ENCODE measurements at places on chromosomes 6 and 20.

DNA sequence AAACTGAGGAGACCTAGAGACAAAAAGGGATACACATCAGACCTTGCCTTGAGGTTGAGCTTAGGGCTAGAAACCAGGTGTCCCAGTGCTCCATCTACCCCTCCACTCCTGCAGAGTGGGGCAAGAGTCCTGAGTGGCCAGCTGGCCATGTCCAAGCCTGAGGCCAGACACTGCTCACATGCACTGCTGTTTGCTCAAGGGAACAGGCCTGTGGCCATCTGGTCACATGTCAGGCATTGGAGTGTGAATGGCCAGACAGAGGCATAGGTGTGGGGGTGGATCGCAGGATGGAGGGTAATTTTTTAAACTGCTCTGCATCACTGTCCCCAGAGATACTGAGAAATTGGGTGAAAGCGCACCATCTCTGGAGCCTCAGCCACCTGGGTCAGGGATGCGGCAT, 30.5 kb downstream of the MAFB start:
- no peak for DNase-seq

- peak; percentile 4 for DNase-seq
These were observed 1.3 kb upstream of the NDUFAF4 start for GRCh38 chr6:96899019-96899418.

DNA sequence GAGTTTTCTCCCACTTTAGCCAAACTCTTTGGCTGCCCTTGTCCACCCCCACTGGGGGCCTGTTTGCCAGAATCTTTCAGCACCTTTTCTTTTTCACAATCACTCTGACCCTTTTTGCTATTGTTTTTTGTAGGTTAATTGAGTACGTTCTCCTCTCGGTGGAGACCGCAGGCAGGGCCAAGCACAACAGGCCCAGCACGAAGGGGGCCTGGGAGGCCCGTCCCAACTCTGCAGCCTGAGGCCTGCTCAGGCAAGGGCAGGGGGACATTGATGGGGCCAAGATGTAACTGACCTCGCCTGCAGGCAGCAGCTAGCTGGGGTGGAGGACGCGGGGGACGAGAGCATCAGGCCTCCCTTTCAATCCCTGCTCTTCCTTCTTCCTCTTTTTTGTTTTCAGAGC, 47.7 kb downstream of the SLC2A10 start:
- DNase-seq, result no peak

- DNase-seq, result no peak
These were observed 78.1 kb downstream of the MMUT start for GRCh38 chr6:49384904-49385303.

GRCh38 chr6:16691324-16691723, 69.9 kb downstream of the ATXN1 start:
- no peak for DNase-seq

DNA sequence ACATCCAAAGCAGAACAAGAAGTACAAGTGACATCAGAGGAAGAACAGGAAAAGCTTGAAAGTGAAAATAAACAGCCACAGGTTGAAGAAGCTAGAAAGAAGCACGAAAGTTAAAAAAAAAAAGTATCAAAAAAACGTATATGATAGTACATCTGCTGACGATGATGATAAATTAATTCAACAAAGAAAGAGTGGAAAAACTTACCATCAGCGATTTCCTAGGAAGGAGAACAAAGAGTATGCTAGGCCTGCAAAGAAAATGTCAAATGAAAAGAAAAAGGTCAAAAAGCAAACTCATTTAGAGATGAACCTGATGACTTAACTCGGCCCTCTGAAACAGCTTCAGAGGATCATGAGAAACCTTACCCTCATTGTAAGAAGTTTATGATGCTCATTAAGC, 3.7 kb downstream of the SAYSD1 start:
- DNase-seq, result no peak

- no peak for DNase-seq
These were observed at the start of gene GNMT for GRCh38 chr6:42960243-42961019. Gene GNMT (plus strand): TSS chr6:42960754. CDS start chr6:42960768, 14 bp downstream.

- DNase-seq, result no peak
These were observed 70.0 kb downstream of the FOXC1 start for GRCh38 chr6:1679688-1680068.

DNA sequence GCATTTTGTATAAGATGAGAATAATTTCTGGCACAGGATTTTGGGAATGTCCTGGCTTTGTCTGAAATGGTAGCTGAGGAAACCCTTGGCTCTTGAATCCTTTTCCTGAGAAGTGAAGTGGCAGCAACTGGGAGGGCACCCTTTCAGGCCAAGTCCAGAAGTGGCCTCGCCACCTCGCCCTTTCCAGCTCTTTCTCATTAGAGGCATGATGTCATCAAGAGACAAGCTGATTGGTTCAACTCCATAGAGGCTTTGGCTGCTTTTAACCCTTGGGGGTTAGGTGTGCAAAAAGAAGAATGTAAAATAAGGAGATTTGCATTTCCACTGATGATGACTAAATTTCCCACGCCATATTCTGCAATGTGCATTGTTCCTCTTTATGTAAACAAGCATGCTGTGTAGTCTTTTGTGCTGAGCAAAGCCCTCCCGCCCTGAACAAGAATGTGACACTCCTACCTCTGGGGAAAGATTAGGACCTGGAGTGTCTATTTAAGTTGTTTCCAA, 116.5 kb downstream of the TCP11 start:
- DNase-seq, result no peak

DNA sequence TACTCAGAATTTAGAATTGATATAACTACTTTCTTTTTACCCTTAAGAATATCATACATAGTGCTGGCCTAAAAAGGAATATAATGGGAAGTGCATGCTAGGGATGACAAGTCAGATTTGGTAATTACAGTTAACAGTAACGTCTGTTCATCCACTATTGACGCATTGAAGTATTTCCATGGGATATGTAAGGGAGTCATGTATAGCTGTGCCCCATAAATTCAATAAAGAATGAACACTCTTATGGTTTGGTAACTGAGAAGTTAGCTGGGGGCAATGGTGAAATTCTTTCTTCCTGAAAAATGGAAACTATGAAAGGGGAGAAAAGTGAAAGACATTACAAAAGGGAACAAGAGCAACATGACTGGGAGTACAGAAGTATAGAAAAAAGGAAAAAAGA, 2.6 kb upstream of the COL19A1 start:
- DNase-seq, result no peak

GRCh38 chr6:54463354-54464024, 155.2 kb downstream of the TINAG start:
- no peak for DNase-seq

Data from BJ (cell line).